Aortic smooth muscle cell (primary cell): ENCODE measurements at places on chromosomes 11 and 22. TPM values are rescaled to one million over a fixed set of nuclear protein-coding genes. Genes with fewer than 3 reads are reported as not detected.

SUN2 gene
- total RNA-seq, result 117 and 146 TPM in 2 replicates

MFRP gene
- not detected in 2 replicates for total RNA-seq

ST14 gene
- 0.06 TPM in 1 of 2 replicates, not detected in the other for total RNA-seq

NFAM1 gene
- total RNA-seq, result under 0.01 TPM in 1 of 2 replicates, not detected in the other

CCDC116 gene
- 0.19 TPM in 1 of 2 replicates, not detected in the other for total RNA-seq

MRGPRE gene
- 0.12 and 0.13 TPM in 2 replicates for total RNA-seq

TMPRSS13 gene
- total RNA-seq, result not detected in 2 replicates

VPREB3 gene
- not detected in 2 replicates for total RNA-seq

GAL3ST1 gene
- 0.06 TPM in 1 of 2 replicates, not detected in the other for total RNA-seq

SHANK2 gene
- total RNA-seq, result 1.6 and 2.6 TPM in 2 replicates

KCNQ1 gene
- not detected in 2 replicates for total RNA-seq

OR8G5 gene
- total RNA-seq, result not detected in 2 replicates
